ENCODE measurements at places on chromosomes 16 and 17.

DNA sequence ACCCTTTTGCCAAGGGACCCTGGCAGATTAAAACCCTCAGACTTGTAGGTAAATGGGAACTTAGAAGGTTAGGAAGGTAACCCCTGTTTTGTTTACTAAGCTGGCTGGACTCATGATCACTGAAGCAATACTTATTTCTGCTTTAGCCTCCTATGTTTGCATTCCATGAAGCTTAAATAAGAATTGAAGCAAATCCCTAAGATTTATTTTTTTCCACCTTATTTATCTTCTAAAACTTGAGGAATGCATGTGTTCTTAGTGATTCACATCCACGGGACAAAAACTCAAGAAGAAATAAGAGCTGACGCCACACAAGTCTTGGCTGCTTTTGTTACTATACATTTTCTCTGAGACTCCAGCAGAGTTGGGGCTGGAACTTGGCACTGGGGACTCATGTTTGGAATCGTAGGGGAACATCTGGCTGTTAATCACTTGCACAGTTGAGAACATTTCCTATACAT is 35.5 kb downstream of the CLUAP1 start:
- DNase-seq, result no peak

GRCh38 chr16:5393070-5393469 is 295.5 kb upstream of the EEF2KMT start:
- no peak for DNase-seq

DNA sequence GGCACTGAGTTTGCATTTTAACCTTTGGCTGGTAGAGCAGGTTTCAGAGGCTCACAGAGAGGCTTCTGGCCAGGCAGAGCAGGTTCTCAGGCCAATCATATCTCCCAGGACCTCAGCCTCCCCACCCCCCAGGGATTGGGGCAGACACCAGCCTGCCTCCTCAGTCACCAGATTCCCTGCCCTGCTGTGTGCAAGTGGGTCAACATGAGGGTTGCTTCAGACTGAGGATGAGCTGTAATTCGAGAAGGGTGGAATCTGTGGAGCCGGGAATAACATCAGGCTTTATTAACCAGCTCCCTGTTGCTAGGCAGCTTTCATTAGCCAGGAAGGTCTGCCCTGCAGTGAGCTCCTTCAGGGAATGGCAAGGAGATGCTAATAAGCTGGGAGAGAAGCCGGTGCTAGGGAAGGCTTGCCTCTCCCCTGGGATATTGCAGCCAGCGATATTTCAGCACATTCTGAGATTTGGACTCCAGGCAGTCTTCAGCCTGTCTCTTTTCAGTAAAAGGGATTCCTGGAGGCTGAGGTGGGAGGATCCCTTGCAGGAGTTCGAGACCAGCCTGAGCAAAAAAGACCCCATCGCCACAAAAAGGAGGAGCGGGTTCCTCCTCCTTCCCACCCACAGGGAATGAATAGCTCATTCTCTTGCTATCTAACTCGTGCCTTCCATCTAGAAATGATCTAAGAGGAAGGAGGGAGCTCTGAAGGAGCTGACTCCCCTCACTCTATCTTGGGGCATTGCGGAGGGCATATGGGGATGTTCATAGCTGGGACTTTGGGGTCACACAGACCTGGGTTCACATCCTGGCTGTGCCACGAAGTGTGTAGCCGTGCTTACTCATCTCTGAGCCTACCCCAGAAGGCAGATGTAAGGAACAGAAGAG is 10.7 kb downstream of the SGSM2 start:
- DNase-seq, result peak; percentile 82

DNA sequence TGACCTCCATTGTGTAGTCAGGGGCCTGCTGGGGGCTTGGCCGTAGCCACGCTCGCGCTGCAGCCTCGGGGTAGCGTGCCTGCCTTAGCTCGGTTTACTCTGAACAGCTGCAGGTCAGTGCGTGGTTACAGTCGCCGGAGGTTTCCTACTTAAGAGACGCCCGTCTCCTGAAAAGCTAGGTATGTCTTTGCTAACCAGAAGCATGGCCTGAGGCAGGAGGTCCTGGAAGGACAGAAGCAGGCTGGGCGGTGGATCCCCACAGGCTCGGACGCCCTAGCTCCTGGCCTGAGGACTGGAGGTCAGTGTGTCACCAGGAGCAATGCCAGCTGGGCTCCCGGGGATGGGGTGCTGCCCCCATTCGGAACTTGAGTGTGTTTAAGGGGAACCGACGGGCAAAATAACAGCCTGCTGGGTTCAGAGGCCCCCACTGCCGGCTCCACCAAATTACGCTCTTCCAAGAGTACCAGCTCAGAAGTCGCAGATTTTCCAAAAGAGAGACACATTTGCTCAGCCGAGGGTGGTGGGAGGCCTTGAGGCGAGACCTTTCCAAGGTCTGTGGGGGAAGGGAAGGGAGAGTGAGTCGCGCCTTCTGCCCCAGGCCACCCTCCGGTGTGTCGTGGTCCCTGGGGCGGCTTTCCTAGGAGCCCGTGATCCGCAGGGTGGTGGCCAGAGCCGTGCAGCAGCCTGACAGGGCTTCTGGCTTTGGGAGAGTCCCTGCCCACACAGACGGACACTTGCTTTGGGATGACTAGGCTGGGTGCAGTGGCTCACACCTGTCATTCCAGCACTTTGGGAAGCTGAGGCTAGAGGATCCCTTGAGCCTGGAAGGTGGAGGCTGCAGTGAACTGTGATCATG is 3.9 kb upstream of the GNG13 start:
- no peak for DNase-seq

GRCh38 chr16:47966325-47966724 is 189.5 kb downstream of the ABCC12 start:
- no peak for DNase-seq

GRCh38 chr16:75088216-75088615 is 28.4 kb downstream of the LDHD start:
- DNase-seq, result no peak

DNA sequence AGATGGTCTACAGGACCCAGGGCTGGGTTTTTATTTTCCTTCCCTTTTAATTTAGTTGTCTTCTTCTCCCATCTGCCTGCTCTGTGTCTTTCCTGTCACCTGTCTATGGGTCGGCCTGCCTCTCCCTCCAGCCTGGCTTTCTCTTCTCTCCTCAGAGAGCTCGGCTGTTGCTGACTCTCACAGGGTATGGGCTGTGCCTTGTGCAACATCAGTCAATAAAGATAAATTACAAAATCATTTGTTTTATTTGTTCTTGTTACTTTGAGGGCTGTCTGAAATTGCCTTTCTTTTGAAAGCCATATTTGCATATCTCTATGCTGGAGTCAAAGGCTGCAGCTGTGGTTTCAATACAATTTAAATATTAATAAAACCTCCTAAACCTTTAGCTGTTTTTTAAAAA is 15.6 kb downstream of the RND2 start:
- DNase-seq, result no peak

- DNase-seq, result no peak
These were observed 95.1 kb downstream of the NTN1 start for GRCh38 chr17:9116311-9116835.

GRCh38 chr16:28204204-28204603 is 7.6 kb downstream of the XPO6 start:
- DNase-seq, result no peak

GRCh38 chr16:19138601-19139000 is 24.8 kb downstream of the ITPRIPL2 start:
- DNase-seq, result peak; percentile 84

DNA sequence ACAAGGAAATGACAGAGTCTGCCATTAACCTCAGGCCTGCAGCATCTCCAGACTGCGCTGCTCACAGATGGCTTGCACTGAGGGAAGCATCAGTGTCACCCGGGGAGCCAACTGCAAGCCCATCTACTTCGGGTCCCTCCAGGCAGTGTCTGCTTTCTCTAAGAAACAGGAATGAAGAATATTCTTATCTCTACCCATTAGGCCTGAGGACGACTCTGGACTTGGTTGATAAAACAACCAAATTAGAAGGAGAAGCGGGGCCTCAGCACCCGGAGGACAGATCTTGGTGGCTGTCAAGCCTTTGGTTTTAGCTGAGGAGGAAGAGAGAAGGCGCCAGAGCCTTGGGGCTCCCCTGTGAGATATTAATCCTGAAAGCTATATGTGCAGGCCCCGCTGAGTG is 19.5 kb upstream of the MGAT5B start:
- no peak for DNase-seq

- no peak for DNase-seq
These were observed 458.6 kb upstream of the ASIC2 start for GRCh38 chr17:33751702-33752065.

GRCh38 chr17:8630227-8630801 is at the start of gene MYH10:
Gene MYH10 (minus strand): TSS chr17:8630725. CDS start chr17:8623246, 7,479 bp downstream.
- DNase-seq, result no peak

DNA sequence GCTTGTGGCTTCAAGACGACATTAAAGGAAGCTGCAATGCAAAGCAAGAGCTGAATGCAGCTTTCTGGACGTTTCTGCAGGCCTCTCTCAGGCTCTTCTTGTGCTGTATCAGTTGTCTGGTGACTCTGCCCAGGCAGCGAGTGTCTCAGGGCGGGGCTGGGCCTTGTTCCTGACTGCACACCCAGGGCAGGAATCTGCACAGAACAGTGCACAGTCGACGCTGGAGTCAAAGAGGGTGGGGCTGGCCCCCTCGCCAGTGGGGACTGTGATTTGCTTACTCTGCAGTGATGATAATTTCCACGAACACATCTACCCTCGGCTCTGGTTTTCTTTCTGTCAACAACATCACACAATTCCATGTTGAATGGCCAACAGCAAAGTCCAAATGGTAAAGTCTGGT is 60.7 kb downstream of the IRF8 start:
- no peak for DNase-seq

DNA sequence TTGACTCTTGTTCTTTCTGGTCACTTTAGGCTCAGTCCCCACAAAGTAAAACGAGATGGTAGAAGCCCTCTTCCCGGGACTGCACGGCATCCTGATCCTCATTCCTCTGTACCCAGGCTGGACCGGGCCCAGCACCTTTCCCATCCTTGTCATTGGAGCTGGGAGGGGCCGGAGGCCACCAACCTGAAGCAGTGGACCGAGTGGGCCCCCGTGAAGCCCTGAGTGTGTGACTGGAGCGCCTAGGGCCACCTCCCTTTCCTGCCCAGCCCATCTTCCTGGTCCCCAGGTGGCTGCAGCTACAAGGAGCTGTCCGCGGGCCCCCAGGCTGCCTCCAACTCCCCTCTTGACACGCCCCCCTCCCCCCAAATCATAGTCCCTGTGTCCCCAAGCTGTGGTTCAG is 17.1 kb upstream of the CD300A start:
- DNase-seq, result no peak

DNA sequence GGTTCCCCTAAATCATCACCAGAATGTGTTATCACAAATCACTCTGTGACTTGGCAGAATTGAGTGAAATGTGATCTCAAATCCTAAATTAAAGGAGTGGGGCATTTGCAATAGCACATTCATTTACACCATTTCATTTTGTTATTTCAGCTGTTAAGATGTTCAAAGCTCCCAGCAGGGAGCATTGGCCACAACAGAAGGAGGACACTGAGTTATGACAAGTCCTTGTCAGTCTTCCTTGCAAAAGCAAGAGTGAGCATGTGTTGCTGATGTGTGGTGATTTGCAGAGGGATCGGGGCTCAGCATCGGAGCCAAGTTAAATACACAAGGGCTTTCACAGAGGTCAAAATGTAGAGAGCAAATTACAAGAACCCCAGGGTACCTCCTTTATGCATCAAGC is 372.2 kb upstream of the CDH5 start:
- no peak for DNase-seq

- no peak for DNase-seq
These were observed 2.1 kb downstream of the IGFALS start for GRCh38 chr16:1791256-1791942.

DNA sequence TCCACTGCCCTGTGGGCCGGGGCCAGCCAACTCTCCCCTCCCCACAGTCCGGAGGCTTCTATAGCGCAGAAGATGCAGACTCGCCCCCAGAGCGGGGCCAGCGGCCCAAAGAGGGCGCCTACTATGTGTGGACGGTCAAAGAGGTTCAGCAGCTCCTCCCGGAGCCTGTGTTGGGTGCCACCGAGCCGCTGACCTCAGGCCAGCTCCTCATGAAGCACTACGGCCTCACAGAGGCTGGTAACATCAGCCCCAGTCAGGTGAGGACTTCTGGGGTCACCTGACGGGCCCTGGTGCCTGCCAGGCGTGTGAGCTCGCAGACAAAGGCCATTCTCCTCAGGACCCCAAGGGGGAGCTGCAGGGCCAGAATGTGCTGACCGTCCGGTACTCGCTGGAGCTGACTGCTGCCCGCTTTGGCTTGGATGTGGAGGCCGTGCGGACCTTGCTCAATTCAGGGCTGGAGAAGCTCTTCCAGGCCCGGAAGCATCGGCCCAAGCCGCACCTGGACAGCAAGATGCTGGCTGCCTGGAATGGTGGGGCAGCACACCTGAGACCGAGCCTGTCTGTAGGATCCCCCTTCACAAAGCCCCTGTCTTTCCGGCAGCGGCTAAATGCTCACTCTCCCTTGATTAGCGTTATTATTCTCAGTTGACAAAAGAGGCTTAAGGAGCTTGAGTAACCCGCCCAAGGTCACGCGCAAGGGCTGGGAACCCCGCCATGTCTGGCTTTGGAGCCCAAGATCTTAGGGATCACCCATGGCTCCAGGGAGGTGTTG is 3.9 kb downstream of the SPATA20 start:
- DNase-seq, result peak; percentile 54

DNA sequence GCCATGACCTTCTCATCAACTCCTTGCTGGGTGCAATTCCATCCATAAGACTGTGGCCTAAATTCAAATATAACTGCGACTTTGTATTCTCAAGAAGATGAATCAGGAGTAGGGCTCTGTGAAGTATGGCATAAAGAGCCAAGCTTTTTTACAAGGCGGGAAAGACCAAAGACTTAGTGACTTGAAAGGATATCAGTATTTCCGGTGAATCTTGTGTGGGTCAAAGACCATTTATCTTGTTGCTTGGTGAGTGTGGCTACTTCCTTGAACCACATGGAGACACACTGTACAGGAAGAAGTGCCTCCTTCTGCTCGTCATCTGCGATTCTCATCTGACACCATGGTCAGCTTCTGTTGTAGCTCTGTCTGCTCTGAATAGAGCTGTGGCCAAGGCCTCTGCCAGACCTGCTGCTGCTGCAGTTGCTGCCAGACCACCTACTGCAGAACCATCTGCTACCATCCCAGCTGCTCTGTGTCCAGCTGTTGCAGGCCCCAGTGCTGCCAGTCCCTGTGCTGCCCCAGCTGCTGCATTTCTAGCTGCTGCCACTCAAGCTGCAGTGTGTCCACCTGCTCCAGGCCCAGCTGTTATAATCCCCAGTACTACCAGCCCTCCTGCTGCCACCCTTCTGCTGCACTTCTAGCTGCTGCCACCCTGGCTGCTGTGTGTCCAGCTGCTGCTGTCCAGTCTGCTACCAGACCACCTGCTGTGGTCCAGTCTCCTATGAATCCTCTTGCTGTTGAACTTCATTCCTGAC is 6.1 kb upstream of the KRTAP2-4 start:
- DNase-seq, result no peak

DNA sequence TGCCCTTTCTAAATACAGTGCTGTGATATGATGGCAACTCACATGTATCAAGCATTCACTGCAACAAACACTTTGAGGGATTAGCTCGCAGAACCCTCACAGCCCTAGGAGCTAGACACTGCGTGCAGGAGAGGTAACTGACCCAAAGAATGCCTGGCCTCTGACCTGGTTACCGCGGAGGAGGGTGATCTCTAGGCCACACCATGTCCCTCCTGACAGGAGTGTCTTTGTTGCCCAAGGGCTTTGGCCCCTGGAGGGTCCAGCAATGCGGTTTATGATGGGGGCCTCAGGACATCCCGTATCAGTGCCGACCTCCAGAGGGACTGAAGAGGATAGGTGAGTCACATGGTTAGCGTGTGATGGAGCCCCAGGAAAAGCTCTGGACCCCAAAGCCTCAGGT is 130.6 kb downstream of the MGAT5B start:
- DNase-seq, result no peak

GRCh38 chr17:21396237-21396636 is 20.1 kb downstream of the KCNJ12 start:
- DNase-seq, result no peak
